HEK293T (cell line): ENCODE measurements at places on chromosomes 4 and X.

- no peak for DNase-seq
These were observed 599 bp upstream of the IL2RG start for GRCh38 chrX:71111921-71112431.

DNA sequence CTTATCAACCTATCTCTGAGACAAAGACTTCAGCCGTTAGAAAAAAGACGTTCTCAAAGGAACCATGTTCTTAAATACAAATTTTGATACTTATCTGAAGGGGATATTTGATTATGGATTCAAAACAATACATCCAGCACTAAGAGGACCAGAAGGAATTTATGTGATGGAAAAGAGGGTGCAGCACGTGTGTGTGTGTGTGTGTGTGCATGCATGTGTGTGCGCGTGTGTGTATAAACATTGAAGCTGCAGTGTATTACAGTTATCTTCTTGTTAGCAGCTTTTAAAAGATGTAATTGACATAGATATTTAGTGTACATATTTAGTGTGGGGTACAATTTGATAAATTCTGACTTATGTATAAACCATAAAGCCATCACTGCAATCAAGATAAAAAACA is 44.9 kb downstream of the ANK2 start:
- no peak for DNase-seq

DNA sequence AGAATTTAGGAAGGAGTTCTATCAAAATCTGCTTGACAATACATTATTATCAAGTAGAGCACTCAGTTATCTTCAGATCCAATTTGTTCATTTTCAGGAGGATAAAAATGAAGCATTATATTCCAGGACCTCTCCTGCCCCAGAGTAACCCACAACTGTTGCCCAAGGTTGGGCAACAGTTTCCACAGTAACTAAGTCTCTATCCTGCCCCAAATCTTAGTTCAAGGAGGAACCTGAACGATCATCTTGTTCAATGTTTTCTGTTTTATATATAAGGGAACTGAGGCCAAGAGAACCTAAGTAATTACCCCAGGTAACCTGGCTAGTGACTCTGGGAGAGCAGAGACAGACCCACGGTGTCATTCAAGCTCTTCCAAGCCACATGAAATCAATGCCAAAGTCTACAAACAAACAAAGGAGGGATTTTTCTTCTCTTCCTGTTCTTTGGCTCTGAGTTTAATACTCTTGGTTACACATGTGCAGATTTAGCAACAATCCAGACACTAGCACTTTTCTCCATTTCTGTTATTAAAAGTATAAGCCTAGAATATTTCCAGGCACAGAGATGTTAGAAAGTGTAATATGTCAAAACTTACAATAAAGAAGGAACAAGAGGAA is 105.6 kb downstream of the C4orf51 start:
- DNase-seq: no peak

- no peak for DNase-seq
These were observed 140.9 kb upstream of the ANK2 start for GRCh38 chr4:112908511-112908910.

DNA sequence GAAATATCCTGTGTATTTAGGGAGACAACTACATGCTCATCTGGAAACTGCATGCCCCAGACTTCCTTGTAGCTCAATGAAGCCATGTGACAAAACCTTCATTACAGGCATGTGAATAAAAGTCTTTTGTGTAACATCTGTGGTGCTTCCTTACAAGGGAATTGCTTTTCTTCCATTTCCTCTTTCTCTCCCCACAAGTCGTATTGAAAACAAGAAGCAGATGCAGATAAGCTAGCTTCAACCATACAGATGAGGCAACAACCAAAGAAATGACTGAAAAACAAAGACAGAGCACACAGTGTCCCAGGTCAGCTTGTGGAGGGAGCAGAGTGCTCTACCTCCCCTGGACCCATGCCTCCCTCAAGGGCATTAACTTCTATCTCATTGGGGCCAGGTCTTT is 115.8 kb upstream of the INPP4B start:
- DNase-seq: no peak

DNA sequence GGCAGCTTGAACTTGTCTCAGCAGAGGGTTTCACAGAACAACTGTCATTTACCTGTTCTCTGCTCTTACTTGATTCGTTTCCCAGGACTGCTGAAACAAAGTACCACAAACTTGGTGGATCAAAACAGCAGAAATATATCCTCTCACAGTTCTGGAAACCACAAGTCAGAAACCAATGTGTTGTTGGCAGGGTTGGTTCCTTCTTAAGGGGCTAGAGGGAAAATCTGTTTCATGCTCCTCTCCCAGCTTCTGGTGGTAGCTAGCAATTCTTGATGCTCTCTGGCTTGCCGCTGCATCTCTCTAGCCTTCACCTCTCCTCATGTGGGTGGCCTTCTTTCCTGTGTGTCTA is 4.7 kb downstream of the TLR8 start:
- DNase-seq: no peak

- DNase-seq: no peak
These were observed 75.5 kb downstream of the TBC1D9 start for GRCh38 chr4:140680686-140681085.

GRCh38 chr4:102815981-102816380 is 11.4 kb downstream of the UBE2D3 start:
- no peak for DNase-seq

DNA sequence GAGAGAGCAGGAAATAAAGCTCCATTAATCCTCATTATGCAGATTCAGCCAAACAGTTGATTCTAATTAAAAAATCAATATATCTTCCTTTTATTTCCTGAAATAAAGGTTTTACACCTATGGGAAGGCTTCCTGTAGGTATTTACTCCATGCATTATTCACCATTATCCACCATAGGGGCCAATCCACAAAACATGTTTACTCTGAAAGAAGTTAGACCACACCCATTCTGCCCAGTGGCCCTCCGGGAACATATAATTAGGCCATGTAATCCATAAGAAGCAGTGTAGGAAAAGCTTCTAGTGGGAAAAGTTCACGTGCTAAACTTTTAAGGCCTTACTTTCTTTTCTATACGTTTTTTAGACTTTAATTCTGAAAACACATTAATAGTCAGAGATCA is 57.7 kb downstream of the SAT1 start:
- DNase-seq: no peak

DNA sequence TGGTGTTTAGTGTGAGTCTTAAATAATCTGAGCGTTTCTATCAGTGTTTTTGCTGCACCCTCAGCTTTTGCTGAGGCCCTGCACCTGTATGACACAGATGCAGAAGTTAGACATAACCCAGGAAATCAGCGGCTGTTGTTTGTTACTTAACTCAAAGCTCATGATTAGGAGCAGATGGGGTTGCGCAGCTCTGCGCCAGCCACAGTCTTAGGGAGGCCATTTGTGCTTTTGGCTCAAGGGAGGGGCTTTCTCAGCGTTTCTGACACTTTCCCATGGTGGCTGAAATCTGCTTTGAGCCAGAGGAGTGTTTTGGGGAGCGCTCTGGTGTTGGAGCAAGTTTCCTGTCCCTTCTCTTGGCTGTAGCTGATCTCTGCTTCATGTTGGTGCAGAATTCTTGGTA is 433.8 kb downstream of the NAF1 start:
- no peak for DNase-seq

- DNase-seq: no peak
These were observed 389.3 kb downstream of the MAPK10 start for GRCh38 chr4:85970535-85970934.

GRCh38 chr4:32025851-32026459 is 1305.8 kb downstream of the PCDH7 start:
- DNase-seq: no peak

DNA sequence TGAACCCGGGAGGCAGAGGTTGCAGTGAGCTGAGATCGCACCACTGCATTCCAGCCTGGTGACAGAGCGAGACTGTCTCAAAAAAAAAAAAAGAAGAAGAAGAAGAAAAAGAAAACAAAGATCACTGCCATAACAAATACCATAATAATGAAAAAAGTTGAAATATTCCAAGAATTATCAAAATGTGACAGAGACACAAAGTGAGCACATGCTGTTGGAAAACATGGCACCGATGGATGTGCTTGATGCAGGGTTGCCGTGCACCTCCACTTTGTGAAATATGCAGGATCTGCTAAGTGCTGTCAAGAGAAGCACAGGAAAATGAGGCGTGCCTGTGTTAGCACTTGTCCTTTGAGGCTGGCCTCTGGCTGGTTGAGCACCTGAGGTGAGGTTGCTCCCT is 133.3 kb downstream of the STK32B start:
- DNase-seq: no peak
